ENCODE measurements at places on chromosomes 7 and 10.

DNA sequence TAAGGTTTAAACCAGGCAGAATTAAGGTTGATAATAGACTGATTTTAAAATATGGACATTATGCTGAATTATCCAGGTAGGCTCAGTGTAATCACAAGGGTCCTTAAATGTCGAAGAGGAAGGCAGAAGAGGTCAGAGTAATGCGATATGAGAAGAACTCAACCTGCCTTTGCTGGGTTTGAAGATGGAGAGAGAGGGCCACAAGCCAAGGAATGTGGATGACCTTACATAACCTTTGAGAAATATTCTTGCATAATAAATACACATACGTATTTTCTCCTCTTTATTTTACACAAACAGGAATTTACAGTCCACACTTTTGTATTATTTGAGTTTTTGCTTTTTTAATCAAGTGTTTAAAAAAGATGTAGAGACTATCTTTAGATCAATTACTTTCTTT lies 88.5 kb downstream of the ST7 start:
- DNase-seq: no peak

GRCh38 chr7:75967487-75967997 lies 26.9 kb downstream of the TMEM120A start:
- DNase-seq: no peak

- DNase-seq: no peak
These were observed 7.7 kb downstream of the CREB3L2 start for GRCh38 chr7:137994216-137994615.

DNA sequence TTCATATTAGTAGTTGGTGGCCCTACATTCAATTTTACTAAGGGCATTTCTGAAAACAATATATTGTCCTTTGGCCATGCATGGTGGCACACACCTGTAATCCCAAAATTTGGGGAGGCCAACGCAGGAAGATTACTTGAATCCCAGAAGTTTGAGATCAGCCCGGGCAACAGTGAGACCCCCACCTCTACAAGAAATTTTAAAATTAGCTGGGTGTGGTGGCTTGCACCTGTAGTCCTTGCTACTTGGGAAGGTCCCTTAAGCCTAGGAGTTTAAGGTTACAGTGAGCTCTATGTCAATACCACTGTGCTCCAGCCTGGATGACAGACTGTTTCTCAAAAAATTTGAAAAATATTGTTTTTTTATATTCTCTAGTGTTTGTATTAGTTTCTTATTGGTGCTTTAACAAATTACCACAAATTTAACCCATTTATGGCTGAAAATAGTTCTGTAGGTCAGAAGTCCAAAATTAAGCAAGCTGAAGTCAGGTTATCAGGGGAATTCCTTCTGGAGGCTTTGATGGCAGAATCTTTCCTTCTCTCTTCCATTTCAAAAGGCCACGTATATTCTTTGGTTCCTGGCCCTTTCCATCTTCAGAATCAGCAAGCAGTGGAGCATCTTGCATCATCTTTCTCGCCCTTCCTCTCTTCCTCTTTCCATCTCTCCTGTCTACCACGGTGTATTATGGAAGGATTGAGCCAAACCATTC lies 12.4 kb downstream of the CBX3 start:
- no peak for DNase-seq

- no peak for DNase-seq
These were observed 88.1 kb downstream of the VOPP1 start for GRCh38 chr7:55484241-55484640.

DNA sequence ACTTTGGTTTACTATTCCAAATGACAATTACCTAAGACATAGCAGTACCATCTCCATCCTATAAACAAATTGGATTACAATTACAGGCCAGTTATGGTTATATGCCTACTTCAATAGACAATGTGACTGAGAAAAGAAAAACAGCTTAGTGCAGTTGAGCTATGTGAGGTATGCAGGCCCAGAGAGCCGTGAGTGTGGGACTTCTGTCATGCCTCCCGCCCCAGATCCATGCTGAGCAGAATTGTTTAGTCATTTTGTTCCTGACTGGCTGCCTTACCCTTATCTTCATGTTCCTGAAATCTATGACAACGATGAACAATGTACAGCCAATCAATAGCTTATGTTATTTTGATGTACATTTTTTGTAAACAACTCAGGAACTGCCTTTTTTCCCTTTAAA lies 21.7 kb downstream of the LARP4B start:
- DNase-seq: no peak

DNA sequence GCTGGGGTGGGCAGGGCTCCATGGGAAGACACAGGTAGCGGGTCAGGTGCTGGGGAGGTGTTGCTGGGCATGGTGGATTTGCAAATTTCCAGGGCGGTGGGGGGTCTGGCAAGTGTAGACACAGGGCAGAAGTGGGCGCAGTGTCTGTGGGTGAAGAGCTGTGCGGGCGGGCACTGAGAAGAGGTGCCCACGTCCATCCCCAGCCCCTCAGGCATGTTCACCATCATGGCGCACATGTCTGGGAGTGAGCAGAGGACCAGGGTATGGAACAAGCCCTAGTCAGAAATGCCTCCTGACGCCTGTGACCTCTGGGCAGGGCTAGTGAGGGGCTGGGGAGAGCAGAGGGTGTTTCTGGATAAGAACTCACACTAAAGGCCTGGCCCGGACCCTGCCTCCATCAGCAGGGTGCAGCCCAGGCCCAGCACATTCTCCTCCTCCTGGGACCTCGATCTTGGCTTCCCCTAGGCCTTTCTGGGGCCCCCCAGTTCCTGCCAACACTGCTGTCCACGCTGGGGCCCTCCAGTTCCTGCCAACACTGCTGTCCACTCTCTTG lies 612.9 kb downstream of the PTPRN2 start:
- DNase-seq: no peak

DNA sequence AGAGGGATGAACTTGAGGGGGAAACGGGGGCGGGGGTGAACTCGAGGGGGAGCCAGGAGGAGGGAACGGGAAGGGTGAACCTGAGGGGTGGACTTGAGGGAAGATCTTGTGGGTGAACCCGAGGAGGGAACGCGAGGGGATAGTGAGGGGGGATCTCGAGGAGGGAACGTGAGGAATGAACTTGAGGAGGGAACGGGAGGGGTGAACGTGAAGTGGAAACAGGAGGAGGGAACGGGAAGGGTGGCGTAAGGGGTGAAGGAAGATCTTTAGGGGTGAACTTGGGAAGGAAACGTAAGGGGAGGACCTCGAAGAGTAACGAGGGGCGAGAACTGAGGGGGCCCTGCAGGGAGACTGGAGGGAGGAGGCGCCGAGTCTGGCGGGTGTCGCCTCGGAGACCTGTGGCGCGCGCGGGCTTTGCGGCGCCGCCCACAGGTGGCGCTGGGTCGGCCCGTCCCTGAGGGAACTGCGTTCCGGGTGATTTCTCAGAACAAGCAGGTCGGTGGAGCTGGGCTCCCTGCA lies 651 bp downstream of the MYO3A start:
- DNase-seq: no peak

DNA sequence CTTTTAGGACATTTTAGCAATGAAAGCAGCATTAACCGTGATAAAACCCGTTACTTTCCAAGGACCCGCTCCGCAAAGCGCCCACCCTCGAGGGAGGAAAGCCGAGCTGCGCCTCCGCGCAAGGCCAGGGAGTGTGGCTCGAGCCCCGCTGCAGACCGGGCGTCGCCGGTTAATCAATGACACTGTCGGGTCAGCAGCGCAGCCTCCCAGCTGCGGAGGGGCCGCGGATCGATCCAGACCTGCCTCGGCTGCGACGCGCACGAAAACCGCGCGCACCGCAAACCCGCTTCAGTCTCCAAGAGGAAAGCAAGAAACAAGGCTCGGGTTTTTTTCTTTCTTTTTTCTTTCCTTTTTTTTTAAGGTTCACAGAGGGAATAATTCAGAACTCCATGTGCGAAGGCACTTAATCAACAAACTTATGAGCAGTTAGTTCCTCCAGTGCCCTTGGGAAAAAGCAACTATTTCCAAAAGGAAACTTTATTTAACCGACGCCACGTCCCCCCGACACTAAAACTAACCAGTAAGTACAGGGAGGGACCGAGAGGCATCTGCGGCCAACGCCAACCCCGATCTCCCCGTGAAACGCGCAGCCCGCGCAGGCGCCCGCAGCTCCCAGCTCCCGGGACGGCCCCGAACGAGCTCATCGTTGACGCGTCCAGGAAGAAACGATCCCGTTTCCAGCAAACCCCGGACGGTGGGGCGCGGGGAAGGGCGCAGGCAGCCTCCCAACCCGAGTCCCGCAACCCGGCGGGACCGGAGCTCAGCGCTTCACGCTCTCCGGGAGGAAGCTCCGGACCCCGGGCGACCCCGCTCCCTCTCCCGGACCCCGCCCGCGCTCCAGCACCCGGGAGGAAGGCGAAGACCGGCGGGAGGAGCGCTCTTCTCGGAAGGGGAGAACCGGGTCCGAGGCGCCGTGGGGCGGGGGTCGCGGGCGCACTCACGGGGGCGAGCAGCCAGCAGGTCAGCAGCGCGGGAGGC lies 598 bp downstream of the VIPR2 start:
- DNase-seq: no peak

GRCh38 chr7:34131371-34131770 lies 226.0 kb downstream of the BMPER start:
- no peak for DNase-seq

DNA sequence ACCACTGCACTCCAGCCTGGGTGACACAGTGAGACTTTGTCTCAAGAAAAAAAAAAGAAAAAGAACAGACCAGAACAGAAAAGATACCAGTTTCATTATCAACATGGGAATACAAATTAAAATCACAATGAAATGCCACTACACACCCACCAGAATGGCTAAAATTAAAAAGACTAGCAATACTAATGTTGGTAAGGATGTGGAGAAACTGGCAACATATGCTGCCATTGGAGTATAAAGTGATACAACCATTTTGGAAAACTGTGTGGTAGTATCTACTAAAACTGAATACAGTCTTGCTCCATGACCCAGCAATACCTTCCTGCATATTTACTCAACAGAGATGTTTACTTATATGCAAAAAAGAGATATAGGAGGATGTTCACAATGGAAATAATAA lies 2.9 kb upstream of the RRP12 start:
- no peak for DNase-seq

DNA sequence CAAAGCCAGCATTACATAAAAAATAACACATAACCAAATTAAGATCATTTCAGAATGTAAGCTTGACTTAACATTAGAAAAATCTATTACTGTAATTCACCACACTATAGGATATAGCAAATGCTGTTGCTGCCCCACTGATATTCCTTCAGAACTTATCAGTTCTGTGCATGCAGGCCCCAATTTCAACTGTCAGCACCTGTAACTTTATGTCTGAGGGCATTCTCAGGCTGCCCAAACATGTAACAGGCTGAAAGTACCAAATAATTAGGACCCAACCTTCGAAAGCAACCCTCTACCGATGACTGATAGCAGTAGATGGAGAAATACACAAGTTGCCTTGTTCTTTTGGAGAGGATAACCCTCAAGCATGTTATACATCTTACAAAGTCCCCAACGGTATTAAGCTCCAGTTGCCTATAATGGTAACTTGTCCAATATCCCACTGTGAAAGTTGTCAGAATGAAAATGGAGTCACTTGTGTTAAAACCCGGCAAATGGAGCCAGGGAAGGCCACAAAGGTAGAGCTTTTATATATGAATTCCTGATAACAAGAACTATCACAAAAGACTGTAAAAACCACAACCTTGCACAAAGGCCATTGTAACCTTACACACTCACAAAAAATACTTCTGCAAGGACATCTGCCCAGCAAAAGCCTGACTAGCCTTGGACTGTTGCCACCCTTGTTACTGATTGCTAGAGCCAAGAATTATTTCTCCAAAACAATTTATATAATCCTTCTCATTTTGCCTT lies 66.9 kb upstream of the ZNF746 start:
- no peak for DNase-seq

DNA sequence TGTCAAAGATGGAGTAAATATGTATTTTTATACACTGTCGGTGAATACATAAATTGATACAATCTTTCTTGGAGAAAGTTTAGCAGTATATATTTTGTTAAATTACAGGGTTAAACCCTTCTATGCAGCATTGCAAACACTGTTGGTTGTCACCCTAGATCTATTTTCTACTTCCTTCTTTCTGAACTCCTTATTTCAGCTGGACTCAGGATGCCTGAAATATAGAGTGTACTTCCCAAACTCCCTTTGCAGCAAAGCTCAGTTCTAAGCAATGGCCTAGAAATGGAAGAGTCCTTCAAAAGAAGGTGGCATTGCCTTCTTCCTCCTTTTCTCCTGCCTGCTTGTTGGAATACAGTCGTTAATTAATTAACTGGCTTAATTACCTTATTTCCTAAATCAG lies 20.6 kb downstream of the CUBN start:
- DNase-seq: no peak

DNA sequence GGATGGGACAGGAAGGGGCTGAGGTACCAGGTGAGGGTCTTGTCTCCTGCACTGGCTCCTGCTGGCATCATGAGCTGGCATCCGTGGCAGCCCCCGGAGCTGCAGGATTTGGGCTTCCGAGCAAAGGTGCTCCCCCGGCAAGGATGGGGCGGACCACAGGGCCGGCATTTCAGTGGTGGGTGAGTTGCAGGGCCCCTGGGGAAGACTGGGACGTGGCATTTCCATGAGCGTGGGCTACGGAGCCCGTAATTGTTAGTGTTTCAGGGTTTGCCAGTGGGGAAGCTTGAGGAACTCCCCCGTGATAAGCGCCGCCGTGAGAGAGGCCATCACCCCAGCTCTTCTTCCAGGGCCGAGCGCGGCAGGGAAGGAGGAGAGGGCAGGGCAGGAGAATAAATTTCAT lies 235.6 kb downstream of the MGMT start:
- no peak for DNase-seq

DNA sequence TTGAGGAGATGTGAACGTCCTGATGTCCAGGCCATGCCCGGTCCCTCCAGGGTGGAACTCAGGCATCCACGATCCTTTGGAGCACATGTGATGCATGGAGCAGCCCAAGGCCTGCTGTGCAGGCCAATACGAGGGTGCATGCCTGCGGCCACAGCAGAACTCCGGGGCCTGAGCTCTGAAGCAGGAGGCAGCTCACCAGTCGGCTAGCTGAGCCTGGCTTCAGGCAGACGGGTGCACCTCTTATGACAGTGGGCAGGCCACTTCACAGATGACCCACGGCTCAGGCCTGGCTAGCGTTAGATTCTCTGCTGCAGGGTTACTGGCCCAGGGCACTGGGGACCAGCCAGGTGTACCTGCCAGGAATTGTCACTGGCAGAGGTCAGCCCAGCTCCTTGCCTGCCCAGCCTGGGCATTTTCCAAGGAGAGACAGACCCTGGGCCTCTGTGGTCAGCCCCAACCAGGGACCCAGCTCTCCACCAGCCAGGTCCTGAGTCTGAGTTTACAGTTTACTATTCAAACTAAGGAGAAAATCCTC lies 29.6 kb upstream of the INPP5A start:
- DNase-seq: no peak

GRCh38 chr7:98056580-98056979 lies 50.1 kb upstream of the LMTK2 start:
- no peak for DNase-seq

DNA sequence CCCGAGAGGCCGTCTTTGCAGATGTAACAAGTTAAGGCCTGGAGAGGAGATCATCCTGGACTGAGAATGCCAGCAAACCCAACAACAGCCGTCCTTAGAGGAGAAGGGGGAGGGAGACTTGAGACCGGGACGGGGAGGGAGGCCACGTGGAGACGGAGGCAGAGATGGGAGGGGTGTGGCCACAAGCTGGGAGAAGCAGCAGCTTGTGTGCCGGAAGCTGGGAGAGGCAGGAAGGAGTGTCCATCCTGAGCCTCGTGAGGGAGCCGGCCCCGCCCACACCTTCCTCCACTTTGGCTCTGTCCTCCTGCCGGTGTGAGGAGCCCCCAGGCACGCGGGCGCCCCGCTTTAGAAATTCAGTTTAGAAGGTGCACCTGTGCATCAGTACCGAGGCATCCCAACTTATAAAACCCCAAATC lies 95.7 kb downstream of the DNAJB6 start:
- peak; percentile 31 for DNase-seq
